ENCODE measurements at places on chromosomes 6 and 20.

DNA sequence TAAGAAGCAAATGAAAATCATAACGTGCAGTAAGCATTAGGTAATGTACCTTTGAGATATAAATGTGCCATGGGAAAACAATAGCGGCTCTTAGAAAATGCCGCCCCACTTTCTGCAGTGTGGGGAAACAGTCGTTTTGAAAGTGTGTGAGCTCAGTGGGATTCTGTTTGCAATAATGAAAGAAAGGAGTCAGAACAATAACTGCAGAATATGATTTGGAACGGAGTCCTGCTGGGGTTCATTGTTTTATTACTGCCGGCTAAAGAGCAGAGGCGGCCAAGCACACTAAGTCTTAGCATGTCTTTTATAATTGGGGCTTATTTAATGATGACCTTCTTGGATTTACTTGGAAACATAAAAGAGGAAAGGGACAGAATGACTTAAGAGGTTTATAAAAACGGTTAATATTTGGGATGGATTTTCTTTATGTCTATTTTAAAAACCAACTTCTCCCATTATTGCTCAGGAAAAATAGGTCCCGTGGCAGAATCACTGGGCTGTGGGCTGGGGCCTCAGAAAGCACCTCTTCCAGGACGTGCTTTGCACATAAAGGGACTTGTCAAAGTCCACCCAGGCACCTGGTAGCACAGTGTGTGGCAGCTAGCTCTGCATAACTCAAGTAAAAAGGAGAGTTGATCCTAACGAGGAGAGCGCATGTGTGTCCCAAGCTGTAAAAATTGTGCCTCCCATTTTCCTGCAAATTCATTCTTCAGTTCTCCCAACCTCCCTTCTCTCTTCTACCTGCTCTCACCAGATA lies 44.0 kb upstream of the SLC22A16 start:
- ATAC-seq: no peak

DNA sequence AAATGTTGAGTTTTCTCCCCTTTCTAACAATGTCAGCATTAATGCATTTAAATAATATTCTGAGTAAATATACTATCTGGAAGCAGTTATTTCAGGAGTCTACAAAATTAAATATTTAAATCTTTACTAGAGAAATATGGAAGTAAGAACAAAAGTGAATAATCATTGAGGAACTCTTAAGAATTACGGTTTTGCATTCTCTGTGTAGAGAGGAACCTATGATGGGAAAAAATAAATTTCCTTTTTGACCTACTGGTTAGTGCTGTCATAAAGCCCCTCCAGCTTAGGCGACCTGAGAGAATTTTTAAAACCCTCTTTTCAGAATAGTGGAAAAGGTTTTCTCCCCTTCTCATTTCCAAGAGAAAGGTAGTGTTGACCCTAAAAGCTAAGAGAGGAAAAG lies 64.8 kb downstream of the ATXN1 start:
- no peak for ATAC-seq

DNA sequence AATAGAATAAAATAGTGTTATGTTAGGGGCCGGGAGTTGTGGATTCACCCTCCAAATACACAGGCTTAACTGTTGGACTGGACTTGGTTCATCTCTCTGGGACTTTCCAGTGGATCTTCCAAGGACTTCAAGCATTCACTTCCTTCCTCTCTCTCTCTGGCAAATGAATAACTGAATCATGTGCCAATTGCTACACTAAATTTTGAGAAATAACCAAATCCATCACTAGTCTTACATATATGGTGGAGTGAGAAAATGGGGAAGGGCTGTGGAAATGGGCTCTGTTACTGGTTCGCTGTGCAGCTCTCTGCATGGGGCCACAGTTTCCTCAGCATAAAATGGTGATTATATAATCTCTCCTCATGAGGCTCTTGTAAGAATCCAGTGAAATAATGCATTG lies 6.8 kb upstream of the KIAA1755 start:
- no peak for ATAC-seq

GRCh38 chr20:14881518-14881917 lies 544.1 kb upstream of the FLRT3 start:
- no peak for ATAC-seq

- ATAC-seq: peak; percentile 60
Observed at GRCh38 chr6:30006170-30007131, 54.6 kb upstream of the POLR1H start.

All from activated T-helper 17 cell treated with anti-CD3 and anti-CD28 coated beads, Interleukin-2, amount 50 U/mL, for 72 hours (primary cell).